Dermis lymphatic vessel endothelial cell (primary cell): ENCODE measurements at places on chromosomes 1 and 21. TPM values are rescaled to one million over a fixed set of nuclear protein-coding genes. Genes with fewer than 3 reads are reported as not detected.

HUNK gene
- under 0.01 TPM in 2 replicates for total RNA-seq

F13B gene
- total RNA-seq = not detected in 2 replicates

LRRC7 gene
- total RNA-seq = 0.09 and 0.11 TPM in 2 replicates

KRTAP22-1 gene
- not detected in 2 replicates for total RNA-seq

CRP gene
- not detected in 2 replicates for total RNA-seq

OR2T2 gene
- total RNA-seq = not detected in 2 replicates

OMA1 gene
- total RNA-seq = 10.3 and 13.2 TPM in 2 replicates

ST6GALNAC5 gene
- not detected in 2 replicates for total RNA-seq

CD34 gene
- 6.4 and 12.1 TPM in 2 replicates for total RNA-seq

AVPR1B gene
- total RNA-seq = not detected in 2 replicates

GLUL gene
- 353 and 531 TPM in 2 replicates for total RNA-seq

CRYAA gene
- total RNA-seq = not detected in 2 replicates

GNAI3 gene
- 11.8 and 13.5 TPM in 2 replicates for total RNA-seq

LCE3E gene
- not detected in 2 replicates for total RNA-seq

OR10Z1 gene
- total RNA-seq = not detected in 2 replicates

C1orf94 gene
- total RNA-seq = not detected in 2 replicates

CD53 gene
- total RNA-seq = not detected in 2 replicates

WNT9A gene
- total RNA-seq = 0.26 and 0.33 TPM in 2 replicates

CYP4A11 gene
- not detected in 2 replicates for total RNA-seq

TSPAN2 gene
- total RNA-seq = 0.98 and 1.8 TPM in 2 replicates

ODF2L gene
- total RNA-seq = 27.8 and 44.0 TPM in 2 replicates

IL23R gene
- not detected in 2 replicates for total RNA-seq

KRTAP24-1 gene
- not detected in 2 replicates for total RNA-seq

FAM72B gene
- total RNA-seq = 2.1 and 2.7 TPM in 2 replicates

LDLRAD1 gene
- total RNA-seq = not detected in 2 replicates

KRTAP12-2 gene
- not detected in 2 replicates for total RNA-seq

AGRN gene
- total RNA-seq = 41.8 and 48.9 TPM in 2 replicates

RAB25 gene
- not detected in 2 replicates for total RNA-seq
